ENCODE measurements at places on chromosomes 4 and X. TPM values are rescaled to one million over a fixed set of nuclear protein-coding genes. Genes with fewer than 3 reads are reported as not detected.
A peak's percentile ranks its signal among the peaks of the same experiment; 100 is the strongest.

SLITRK4 gene
- 4.7 TPM for total RNA-seq

RELL1 gene
- 44.7 TPM for total RNA-seq

CENPI gene
- 6.6 TPM for total RNA-seq

F8A2 gene
- total RNA-seq, result not detected

GPC3 gene
- total RNA-seq, result 271 TPM

DNA sequence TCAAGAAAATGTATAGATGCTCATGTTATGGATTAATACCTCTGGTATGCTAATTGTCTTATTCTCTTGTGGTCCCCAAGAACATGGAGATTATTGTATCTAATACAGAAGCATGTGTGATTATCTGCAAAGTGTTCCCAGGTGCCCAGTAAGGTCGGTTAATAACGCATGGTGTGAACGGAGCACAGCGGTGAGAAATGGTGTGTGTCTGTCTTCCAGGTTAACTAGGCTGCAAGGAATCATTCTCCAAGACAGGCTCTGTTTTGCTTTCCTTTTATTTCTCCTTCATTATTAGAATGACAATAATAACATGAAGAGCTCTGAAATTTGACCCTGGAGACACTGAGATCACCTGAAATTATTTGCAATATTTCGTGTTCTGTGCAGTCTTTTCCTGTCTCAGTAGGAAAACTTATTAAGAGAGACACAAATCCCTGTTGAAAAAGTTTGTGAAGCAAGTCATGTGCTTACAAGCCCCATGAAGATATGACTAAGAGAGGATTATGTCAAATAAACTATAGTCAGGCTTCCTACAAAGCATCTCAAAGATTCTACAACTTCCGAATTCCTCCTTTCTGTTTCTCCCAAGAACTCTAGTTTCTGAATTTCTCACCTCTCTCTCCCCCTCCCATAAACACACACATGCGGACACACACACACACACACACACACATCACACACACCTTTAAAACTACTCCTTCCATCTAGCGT lies 230.9 kb downstream of the HS3ST1 start:
- no peak for DNase-seq

GRCh38 chrX:66002824-66003680 lies 36.8 kb downstream of the VSIG4 start:
- no peak for DNase-seq

DNA sequence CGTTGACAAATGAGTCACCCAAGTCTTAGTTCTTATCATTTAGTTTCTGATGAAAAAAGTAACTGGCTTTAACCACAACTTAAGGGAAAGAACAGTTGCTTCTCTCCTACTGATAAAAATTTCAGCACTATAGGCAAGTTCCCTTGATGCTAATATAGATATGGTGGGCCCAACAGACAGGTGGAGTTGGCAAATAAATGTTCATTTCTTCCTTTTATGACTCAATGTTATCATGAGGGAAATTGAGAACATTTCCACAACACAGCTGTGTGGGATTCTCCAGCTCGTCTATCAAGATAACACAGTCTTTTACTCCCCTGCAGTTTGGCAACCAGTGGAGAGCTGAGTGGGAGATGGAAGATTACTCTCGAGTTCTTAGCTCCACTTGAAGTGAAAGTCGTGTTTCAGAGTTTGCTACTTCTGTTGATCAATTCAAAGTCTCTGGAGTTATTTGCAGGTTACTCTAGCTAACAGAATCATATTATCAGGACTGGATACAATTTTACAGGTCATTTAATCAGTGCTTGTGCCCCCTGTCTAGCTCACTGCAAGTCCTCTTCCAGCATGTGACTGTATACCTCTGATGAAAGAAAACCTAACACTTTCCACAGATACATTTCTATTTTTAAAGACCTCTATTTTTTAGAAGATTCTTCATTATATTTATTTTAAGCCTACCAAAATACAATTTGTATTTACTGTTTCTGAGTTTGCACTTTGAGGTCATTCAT lies 270.6 kb upstream of the GK2 start:
- DNase-seq, result no peak

GRCh38 chrX:151711154-151711553 lies 4.7 kb upstream of the FATE1 start:
- DNase-seq, result no peak

DNA sequence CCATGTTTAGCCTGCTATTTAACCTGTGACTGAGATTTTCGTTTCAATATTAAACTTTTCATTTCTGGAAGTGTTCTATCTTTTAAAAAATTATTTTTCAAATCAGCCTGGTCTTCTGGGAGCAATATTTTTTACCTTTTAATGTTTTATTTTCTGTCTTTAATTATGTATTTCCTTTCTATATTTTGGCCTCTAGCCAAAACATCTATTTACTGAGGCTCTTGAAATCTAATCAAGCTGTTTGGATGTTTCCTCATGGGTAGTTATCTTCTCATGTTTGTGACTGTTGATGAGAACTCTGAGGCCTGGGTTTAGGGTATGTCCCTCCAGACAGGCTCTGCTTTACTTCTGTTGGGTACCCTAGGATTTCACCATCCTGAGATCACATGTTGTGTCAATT lies 10.3 kb upstream of the SLC10A4 start:
- DNase-seq, result no peak

DNA sequence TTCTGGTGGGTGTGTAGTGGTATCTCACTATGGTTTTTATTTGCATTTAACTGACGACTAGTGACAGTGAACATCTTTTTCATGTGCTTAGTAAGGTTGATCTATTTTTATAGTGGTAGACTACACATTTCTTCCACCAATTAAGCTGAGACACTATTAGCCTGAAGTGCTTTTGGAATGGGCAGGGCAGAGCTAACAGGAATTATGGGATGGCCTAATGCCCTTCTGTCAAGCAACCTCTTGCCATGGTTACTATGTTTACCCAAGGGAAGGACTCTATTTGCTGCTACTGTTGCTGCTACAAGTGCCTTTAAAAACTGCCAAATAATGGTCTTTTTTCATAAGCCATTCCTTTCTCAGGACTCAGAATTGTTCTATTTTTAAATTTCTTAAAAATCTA lies 676.7 kb upstream of the ACTRT1 start:
- no peak for DNase-seq

- DNase-seq, result peak; percentile 26
Measured at GRCh38 chrX:36407836-36408235, 488.3 kb downstream of the CFAP47 start.

DNA sequence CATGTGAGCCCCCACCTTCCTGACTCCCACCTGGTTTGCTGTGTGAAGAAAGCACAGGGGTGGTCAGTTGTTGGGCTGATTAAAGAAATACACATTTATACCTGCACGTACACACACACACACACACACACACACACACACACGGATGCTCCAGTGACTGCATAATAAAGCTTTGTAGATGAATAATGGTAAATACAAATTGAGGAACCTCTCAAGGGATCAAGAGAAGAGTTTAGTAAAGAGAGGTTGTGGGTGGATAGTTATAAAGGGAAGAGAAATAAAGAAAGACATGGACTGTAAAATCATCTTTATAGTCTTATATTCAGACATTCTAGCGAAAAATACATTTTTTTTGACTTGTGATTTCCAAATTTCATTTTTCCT lies 144.1 kb downstream of the MGST2 start:
- no peak for DNase-seq

GRCh38 chrX:100340491-100341141 lies 69.5 kb downstream of the PCDH19 start:
- peak; percentile 41 for DNase-seq

- no peak for DNase-seq
Measured at GRCh38 chrX:25043192-25043591, 27.4 kb upstream of the ARX start.

GRCh38 chr4:17574206-17574605 lies 2.8 kb upstream of the LAP3 start:
- DNase-seq, result no peak

- DNase-seq, result peak; percentile 88
Measured at GRCh38 chr4:173682609-173683008, 152.6 kb upstream of the HAND2 start.

DNA sequence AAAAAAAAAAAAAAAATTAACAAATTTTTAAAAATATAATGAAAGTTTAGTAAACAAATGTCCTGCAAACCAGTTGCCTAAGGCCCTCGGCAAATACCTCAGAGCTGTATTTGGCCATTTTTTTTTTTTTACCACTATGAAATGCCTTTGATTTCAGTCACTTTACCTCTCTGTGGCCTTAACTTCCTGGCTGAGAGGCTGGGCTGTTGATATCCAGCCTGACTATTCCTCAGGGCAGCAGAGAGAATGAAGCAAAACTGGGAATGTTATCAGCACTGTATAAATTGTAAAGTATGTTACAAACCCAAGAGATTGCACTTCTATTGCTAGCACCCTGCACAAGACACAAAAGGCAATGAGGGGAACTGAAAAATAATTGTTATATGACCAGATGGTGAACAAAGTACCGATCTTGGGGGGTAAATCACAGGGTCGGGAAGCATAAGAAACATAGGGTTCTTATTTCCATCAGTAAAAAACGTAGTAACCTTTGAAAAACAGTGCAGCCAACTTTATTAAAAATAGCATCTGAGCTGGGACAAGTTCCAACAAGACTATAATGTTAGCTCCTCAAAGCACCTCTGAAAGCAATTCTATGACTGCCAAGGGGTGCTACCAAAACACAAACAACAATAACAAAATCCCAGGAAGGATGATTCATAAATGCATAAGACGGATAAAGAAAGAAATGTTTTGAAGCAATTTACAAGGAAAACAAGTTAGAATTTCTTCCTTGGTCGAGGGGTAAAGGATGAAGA lies 18.1 kb downstream of the USP46 start:
- DNase-seq, result peak; percentile 75

Data from muscle of leg (tissue), 16 donors.